ENCODE measurements at places on chromosomes 3 and 15.

- DNase-seq = no peak
Observed at GRCh38 chr3:126661532-126662364, 6.8 kb upstream of the TXNRD3 start.

- no peak for DNase-seq
Observed at GRCh38 chr3:102909904-102910303, 475.1 kb downstream of the ZPLD1 start.

- no peak for DNase-seq
Observed at GRCh38 chr3:71984843-71985613, 200.1 kb upstream of the PROK2 start.

DNA sequence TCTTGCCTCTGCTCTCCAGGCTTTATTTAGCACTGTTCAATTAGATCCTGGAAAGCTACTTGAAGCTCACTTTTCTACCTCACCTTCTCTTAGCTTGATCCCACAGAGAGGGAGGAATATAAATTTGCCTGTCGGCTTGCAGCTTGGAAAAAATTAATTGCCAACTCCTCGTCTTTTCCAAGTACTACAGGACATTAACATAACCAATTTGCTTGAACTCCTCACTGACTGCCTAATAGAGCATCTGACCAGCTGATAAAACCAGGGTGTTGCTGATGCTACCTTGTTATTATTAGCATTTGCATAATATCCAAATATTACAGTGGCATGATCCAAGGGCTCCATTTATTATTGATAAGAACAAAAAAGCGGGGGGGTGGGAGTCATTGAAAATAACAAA lies 561.8 kb downstream of the MCTP2 start:
- no peak for DNase-seq

DNA sequence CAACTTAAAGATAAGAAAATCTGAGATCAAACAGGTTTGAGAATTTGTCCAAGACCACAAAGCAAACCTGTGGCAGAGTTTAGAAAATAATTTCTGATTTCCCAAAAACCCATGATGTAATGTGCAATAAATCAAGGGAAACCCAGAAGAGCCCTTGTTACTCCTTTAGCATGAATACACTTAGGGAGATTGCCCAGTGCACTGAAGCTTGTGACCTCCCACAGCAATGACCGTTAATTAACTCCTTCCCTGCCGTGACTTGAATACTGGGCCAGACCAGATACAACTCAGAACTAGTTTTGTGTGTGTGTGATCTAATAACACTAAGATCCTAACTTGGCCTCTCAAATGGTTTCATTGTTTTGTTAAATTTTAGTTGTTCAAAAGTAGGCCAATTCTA lies 2.5 kb downstream of the PRKAR2A start:
- no peak for DNase-seq

- no peak for DNase-seq
Observed at GRCh38 chr3:126527006-126527405, 3.1 kb downstream of the CHST13 start.

DNA sequence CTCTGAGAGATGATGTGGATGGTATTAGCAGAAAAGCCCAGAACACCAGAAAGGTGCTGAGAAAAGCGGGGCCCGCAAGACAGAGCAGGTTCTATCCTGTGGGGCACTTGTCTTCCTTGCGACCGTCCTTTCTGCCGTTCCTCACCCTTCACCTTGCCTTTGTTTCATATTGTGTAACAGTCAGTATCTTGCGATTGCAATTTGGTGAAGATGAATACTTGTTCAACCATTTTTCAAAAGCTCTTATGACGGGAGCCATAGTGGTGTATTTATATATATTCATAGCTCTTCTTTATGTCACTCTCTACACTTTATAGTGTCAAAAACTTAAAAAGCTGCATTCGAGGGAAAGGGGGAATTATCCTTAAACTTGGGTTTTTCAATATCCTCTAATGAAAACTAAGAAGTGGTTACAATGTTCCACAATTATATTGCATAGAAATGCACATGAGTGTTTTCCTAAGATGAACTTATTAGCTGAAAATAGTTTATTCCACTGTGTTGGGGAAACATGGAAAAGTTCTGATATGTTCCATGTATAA lies 797 bp downstream of the MAP3K13 start:
- no peak for DNase-seq

DNA sequence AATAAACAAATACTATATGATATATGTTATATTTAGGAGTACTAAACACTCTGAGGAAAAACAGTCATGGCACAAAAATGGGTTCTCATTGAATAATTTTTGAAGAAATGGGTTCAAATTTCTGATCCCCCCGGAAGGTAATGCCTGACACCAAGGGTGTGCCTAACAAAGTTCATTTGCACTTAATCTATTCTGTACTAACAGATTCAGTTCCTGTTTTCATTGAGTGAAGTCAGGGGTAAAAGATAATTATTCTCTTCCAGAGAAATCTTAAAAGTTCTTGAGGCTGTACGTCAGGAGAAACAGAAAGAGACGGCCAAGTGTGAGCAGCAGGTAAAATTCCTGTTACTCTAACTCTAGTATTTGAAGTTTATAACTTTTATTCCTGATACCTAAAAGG lies 34.5 kb upstream of the TMEM42 start:
- DNase-seq = no peak

DNA sequence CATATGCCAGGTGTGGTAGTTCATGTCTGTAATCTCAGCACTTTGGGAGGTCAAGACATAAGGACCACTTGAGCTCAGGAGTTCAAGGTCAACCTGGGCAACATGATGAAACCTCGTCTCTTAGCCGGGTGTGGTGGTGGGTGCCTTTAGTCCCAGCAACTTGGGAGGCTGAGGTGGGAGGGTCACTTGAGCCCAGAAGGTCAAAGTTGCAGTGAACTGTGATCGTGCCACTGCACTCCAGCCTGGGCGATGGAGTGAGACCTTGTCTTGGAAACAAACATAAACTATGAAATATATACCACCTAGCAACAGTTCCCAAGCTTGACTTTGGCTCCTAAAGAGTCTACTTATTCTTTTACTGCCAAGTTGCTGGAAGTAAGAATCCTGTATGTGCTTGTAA lies 30.9 kb downstream of the UBE3A start:
- DNase-seq = no peak

- no peak for DNase-seq
Observed at GRCh38 chr15:48560321-48561051, 85.0 kb downstream of the FBN1 start.

- DNase-seq = no peak
Observed at GRCh38 chr3:120196812-120197211, 88.2 kb downstream of the GPR156 start.

DNA sequence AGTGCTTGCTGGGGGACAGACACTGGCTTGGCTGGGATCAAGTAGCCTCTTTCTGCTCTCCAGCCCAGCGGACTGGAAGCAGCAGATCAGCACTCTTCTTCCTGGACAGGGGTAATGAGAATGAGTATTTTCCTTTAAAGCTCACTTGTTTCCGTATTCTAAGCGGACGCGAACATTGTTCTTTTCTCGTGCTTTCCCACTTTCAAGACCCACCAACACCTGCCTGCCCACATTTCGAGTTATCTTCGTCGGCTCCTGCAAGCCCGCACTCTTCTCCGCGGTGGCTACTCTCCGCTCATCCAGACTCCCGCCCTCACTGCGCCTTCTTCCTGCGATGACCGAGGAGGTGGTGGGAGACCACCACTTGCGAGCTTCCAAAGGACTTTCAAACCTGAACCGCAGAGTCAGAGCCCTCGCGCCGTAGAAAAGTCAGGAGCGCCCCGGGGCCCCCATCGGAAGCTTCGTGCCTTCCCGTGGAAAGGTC lies 1.6 kb upstream of the PPM1L start:
- no peak for DNase-seq

DNA sequence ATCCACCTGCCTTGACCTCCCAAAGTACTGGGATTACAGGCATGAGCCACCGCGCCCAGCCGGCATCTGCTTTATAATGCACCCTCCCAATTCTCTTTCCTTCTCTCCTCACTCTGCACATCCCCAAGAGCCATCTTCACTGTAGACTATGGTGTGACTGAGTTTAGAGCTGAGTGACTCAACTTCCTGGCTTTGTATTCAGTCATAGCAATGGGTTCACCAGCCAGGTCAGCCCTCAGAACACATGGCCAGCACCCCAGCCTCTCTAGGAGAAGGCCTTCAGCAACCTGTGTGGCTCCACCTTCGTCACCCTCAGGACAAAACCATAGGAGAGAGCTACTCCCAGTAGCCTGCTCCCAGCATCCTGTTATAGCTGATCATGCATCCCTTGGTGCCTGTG lies 33.0 kb downstream of the ARID3B start:
- no peak for DNase-seq

GRCh38 chr3:128725547-128726022 lies 398 bp upstream of the RAB7A start:
- DNase-seq = no peak

All from cortex of kidney (tissue), 1 donor.